ENCODE measurements at places on chromosomes 12 and 14.
A peak's percentile ranks its signal among the peaks of the same experiment; 100 is the strongest.

DNA sequence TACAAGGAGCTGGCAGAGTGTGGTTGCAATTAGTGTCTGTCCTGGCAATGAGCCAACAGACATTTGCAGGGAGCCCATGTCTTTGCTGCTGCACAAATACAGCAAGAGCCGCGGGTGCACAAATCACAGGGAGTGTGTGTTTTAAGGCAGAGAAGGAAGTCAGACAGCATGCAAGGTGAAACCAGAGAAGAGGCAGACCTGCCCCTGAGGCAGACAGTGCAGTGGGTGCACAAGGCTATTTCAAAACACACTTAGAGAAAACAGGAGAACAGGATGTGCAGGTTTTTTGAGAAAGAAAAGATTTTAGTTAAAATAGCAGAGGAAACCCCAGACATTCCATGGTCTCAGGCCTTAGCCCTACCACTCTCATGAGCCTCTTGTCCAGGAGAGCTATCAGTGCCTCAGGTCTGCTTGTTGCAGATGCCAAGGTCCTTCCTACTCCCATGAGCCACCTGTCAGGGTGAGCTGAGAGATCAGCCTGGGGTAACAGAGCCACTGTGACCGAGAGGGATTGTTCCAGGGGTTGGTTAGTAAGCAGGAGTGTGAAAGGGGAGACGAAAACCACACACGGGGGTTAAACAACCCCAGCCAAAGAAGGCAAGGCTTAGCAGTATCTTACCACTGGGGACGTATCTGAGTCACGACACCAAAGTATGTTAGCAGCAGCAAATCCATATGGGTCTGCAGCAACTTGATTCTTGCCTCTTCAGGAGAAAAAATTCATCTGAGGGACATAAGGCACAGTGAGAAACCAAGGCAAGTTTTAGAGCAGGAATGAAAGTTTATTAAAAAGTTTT lies 78.1 kb downstream of the C14orf132 start:
- DNase-seq, result peak; percentile 51

GRCh38 chr14:87944987-87945604 lies 47.9 kb downstream of the GALC start:
- DNase-seq, result no peak

DNA sequence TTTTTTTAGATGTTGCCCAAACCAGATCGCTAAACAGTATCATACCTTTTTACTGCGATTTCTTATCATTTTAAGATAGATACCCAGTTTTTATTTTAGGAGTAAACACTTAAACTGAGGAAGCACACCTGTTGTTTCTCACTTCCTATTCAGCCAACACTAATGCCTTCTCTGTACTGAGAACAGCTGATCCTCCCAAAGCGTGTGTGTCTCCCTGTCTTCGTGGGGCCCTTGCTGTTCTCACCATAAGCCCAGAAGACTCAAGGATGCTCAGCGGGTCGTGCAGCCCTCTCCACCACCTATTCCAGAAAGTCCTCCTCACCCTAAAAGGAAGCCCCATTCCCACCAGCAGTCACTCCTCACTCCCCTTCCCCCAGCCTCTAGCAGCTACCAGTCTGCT lies 14.8 kb downstream of the PPP2R5C start:
- no peak for DNase-seq

GRCh38 chr14:53692885-53693284 lies 263.7 kb downstream of the BMP4 start:
- no peak for DNase-seq
